Activated CD8-positive, alpha-beta T cell treated with anti-CD3 and anti-CD28 coated beads, Interleukin-2, amount 10 ng/mL, durations not matched to agents 7 days and 5 days (primary cell): ENCODE measurements at places on chromosomes 12 and 14. TPM values are rescaled to one million over a fixed set of nuclear protein-coding genes. Genes with fewer than 3 reads are reported as not detected.
A peak's percentile ranks its signal among the peaks of the same experiment; 100 is the strongest.

DNA sequence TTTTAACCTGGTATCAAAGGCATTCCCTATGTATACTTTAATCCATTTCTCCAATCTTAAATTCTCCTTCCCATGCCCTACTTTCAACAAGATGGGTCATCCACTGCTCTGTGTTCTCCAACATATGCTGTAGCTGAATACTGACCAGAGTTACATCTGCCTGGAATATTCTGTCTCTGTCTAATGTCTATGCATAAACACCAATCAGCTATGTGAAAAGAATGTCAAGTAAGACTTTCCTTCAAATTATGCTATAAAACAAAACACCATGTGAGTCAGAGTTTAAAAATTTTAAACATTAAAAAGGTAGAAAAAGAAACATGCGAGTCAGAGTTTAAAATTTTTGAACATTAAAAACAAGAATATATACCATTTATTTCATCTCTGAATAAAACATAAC lies 19.3 kb downstream of the NT5DC3 start:
- DNase-seq = no peak

DNA sequence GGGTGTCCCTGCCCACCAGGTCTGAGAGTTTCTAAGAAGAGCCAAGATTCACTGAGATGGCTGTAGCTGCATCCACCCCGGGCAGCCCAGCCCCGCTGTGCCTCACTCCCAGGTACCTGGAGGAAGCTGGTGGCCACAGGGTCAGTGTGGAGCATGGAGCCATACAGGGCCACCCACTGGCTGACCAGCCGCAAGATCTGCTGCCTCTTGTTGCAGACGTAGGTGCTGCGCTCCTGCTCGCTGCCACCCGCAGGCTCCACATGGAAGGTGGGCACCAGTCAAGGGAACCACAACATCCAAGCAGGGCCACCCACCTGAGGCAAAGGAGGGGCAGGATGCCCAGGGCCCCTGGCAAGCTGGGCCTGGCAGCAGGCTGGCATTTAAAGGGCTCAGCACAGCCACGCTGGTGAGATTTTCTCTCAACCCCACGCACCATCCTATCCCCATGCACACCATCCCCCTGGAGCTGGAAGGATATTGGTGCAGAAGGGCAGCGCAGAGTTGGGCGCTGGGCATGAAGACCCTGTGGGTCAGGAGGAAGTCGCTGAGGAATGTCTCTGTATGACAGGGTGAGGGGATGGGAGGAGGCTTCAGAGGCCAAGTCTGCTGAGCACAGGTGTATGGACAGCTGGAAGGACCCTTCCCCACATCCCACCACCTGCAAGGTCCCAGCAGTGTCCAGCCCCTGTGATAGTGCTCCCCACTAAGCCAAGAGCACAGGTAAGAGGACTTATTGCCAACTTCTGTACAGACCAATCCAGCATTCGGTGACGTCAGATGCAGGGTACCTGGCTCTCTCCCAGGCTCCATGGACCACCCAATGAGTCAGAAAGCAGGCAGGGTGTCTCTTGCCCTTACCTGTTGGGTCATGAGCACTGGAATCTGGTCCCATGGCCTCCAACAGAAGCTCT lies 10.8 kb downstream of the RAPGEF3 start:
- no peak for DNase-seq

DNA sequence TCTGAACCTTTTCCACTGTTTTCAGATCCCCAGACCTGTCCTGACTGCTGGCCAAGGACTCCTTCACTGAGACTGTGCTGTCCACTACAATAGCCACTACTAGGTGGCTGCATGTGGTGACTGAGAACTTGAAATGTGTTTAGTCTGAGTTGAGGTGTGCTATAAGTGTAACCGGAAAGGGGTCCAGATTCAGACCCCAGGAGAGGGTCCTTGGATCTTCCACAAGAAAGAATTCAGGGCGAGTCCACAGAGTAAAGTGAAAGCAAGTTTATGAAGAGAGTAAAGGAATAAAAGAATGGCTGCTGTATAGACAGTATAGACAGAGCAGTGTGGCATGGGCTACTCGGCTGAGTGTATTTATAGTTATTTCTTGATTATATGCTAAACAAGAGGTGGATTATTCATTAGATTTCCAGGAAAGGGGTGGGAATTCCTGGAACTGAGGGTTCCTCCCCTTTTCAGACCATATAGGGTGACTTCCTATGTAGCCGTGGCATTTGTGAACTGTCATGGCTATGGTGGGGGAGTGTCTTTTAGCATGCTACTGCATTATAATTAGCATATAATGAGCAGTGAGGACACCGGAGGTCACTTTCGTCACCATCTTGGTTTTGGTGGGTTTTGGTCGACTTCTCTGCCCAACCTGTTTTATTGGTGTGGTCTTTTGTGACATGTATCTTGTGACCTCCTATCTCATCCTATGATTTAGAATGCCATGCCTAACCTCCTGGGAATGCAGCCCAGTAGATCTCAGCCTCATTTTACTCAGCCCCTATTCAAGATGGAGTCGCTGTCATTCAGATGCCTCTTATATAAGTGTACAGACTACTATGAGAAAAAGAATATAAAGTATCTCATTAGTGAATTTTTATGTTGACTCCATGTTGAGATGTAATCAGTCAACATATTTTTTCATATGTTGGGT lies 70.0 kb upstream of the SRSF5 start:
- peak; percentile 68 for DNase-seq

- no peak for DNase-seq
These were observed 19.6 kb upstream of the SLC8A3 start for GRCh38 chr14:70208380-70208779.

The PDZRN4 gene
- total RNA-seq = not detected

DNA sequence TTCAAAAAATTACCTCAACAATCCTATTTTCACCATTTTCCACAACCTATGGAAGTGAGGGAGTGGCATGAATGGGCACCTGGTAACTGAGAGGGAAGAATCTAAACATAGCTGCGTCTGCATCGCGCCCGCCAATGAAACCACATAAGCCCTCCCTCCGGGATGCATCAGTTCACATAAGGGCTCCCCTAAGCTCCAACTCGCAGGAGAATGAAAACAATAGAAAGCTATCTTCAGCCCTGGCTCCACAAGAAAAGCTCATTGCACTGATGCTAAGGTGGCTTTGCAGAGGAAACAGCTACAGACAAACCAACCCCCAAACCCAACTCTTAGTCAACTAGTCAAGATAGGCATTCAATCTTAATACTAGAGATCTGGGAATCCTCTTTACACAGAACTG lies 173.3 kb downstream of the FOXN3 start:
- no peak for DNase-seq

The RCOR1 gene
- total RNA-seq = 22.4 TPM

The ABCB9 gene
- 5.9 TPM for total RNA-seq
